ENCODE measurements at places on chromosomes 5 and 9.

- DNase-seq, result no peak
Measured at GRCh38 chr9:117464941-117465616, 50.2 kb upstream of the ASTN2 start.

DNA sequence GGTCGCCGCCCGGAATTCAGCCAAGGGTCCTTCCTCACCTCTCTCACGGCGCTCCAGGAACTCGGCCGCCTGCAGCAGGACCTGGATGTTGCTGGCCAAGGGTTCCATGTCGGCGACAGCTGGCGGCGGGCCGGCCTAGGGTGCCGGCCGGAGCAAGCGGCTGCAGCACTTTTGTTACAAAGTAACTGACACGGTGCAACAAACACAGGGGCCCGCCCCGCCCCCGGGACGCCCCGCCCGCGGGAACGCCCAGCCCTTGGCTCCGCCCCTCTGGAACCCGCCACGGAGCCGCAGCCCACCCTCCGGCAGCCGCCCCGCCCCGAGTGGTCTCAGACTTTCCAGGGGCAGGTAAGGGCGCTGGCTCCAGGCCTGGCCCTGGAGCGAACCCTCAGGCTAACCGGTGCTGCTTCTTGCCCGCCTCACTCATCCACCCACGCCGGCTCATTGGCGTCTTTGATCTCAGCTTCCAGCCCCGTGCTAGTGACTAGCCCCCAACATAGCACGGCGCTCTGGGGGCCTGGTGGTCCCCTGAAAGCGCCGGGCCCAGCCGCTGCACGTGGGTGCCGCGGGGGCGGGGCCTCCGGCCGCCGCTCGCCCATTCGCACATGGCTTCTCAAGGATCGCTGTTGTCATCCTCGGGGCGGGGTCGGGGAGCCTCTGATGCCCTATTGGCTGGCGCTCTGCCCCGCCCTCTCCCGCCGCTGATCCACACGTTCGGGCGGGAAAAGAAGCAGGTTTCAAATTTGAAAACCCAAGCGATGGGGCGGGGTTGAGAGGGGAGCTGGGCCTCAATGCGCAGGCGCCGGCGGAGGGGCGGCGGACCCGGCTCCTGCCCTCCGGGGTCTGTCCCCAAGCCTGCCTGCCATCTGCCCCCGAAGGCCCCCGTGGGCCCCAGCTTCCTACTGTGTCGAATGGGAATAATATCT lies at the start of gene MXD3:
TSS of gene MXD3 (minus strand) at position 176 of the 926 bp plus-strand sequence. CDS start at position 108, 68 bp downstream.
- no peak for DNase-seq

GRCh38 chr5:7250611-7251010 lies 145.3 kb upstream of the ADCY2 start:
- no peak for DNase-seq

GRCh38 chr9:20781092-20781491 lies 97.0 kb downstream of the FOCAD start:
- DNase-seq, result no peak

GRCh38 chr9:118643118-118643517 lies 726.1 kb downstream of the BRINP1 start:
- no peak for DNase-seq

DNA sequence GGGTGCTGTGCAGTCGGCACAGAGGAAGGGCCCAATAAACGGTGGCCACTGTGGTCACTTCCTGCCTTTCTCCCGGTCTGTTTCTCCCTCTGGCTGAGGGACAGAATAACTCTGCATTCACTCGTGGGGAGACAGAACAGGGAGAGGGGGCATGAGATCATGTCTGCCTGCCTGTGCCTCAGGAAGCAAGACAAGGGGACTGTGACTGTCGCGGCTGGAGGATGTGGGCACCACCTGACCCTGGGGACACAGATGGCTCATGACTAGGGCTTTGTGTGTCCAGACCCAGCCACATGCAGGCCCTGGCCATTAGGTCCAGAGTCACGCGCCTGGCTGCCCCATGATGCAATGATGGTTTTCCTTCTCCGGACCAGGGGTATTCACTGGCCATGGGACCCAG lies 5.8 kb downstream of the TRUB2 start:
- DNase-seq, result no peak

DNA sequence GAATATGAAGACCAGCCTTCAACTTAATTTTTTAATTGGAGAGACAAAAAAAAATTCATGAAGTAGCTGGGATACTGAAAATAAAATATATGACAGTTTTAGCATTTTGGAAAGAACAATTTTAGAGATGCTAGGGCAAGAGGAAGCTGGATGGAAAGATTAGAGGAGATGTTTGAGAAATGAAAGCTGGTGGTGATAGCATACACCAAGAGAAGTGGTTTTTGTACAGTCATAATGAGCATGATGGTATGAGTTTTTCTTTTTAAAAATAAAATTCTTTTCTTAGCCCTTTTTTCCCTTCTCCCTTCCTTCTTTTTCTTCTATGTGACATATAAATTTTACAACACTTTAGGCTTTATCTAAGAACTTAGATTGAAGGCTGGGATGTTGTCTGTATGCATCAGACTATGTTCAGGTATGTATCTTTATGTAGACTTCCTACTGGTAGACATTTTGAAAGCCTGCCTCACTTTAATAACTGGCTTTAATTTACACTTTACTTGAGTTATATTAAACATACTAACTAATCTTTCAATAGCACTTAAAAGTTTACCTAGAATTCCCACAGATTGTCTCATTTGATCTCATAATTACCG lies 522.5 kb downstream of the TLE4 start:
- no peak for DNase-seq

GRCh38 chr9:71910650-71911060 lies 338 bp downstream of the ABHD17B start:
- DNase-seq, result no peak

All from vagina (tissue), 2 donors.